NK-92 treated with Interleukin-12 subunit alpha and Interleukin-12 subunit beta, amount 100 ng/mL, for 24 hours (cell line): ENCODE measurements at places on chromosomes 4 and X.

DNA sequence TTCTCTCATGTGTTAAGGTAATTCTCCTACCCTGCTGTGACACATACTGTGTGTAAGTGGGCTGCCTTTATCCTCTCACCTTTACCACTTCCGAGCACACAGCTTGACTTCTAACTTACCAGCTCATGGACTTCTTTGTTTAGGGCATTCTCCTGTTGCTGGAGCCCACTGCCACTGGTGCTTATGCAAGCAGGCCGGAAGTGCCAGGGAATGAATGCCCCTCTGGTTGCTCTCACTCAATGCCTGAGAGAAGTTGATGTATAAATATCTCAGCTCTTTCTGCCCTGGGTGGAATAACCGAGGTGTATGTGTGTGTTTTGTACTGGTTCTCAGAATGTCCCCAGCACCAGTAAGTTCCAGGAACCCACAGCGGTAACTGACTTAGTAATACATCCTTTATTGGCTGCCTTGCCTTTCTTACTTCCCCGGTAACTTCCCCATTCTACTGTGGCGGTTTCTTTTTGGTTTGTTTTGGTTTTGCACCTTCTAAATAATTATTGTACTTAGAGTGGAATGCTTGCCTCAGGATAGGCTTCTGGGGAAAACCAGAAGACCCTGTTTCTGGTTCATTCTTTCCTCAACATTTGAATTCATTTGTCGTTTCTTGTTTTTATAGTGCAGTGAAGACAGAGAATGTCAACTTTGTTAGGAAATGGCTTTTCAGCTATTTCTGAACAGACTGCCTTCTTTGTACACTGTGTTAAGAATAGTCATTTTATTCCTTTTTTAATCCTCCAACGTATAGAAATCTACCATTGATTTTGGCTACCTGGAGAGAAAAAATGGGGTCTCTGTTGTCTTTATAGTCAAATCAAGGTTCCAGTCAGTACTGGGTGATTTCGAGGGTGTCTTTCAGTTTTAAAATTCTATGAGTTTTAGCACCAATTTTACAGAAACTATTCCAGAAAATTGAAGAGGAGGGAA, 45.4 kb downstream of the CXorf58 start:
- peak; percentile 50 for DNase-seq

GRCh38 chrX:106672527-106672926, 54.0 kb upstream of the RNF128 start:
- DNase-seq = no peak

- DNase-seq = no peak
Observed at GRCh38 chr4:117455088-117455487, 369.7 kb upstream of the TRAM1L1 start.

- DNase-seq = no peak
Observed at GRCh38 chr4:3516836-3517730, 15.1 kb downstream of the LRPAP1 start.

GRCh38 chr4:156941940-156942548, 29.6 kb downstream of the PDGFC start:
- no peak for DNase-seq

DNA sequence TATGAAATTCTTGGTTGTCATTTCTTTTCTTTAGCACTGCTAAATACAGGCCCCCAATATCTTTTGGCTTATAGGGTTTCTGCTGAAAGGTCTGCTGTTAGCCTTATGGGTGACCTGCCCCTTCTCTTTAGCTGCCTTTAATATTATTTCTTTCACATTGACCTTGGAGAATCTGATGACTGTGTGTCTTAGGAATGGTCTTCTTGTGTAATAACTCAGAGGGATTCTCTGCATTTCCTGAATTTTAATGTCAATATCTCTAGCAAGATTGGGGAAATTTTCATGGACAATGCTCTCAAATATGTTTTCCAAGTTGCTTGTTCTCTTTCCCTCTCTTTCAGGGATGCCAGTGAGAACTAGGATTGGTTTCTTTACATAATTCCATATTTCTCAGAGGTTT, 292.4 kb downstream of the SLC7A11 start:
- no peak for DNase-seq

DNA sequence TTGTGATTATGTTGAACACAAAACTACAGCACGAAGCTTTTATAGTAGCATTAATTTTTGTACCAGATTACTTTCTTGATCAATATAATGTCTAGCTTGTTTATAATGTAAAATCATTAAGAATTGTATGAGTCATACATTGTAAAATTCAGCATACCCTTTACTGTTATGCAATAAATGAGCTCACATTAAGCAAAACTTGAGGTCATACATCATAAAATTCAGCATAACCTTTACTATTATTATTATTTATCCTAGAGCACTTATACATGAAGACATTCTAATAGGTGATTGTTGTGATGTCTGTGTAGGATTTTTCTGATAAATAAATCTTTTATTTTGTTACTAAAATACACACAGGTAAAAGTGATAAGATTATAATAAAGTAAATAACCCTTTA, 49.4 kb downstream of the DTHD1 start:
- no peak for DNase-seq

GRCh38 chr4:188986271-188986689, 847.0 kb downstream of the TRIML1 start:
- no peak for DNase-seq

DNA sequence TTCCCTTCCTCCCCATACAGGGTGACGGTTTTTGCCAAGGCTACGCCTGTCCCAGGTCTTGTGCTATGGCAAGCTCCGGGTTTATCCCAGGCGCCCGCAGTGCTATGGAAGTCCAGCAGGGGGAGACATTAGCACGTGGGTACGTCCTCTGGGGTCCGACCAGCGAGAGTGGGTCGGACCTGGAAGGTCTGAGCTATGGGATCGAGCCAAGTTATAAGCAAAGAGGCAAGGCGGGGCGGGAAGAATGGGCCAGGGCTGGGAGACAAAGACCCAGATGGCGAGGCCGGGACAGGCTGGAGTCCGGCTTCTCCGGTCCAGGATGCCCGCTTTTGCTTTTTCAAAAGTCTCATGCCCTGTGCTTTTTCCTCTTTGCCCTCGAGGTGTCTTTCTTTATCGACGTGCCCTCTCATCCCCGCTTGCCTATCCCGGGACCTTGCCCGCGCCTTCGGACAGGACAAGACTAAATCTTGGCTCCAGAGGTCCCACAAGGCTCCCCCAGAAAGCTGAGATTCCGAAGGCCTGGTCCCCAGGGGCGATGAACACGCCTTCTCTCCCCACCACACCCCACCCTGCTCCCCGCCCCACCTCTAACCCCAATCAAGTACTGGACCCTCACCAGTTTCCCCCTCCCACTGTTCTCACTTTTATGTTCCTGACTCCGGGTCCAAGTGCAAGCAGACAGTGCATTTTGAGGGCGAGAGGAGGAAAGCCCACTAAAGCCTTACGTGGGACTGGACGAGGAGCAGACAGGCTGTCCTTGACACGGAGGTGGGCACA, 785 bp upstream of the EFNB1 start:
- DNase-seq = peak; percentile 40

DNA sequence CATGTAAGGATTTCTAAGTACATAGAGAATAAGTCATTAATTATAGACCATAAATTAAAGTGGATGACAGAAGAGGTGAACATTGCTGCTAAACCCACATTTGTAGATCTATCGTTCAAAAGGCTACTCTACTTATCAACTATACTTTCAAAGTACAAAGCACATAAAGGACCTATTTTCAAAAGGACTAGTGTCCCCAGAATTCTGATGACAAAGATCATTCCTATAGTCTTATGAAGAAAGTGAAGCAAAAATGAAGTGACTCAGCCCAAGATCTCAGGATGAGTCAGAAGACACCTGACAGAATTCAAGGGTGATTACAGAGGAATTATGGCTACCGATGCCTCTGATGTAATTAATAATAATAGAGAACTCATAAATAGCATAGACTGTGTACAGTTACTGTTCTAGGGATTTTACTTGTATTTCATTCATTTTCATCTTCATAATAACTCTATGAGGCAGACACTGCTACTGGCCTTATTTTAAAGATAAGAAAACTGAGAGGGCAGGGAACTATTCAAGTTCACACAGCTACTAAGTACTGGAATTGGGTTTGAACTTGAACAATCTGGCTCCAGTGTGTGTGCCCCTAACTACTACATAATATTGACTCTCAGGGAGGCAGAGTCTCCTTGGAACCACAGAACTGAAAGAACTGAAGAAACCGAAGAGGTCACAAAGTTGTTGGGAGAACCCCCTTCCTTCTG, 17.1 kb downstream of the USP46 start:
- DNase-seq = no peak

DNA sequence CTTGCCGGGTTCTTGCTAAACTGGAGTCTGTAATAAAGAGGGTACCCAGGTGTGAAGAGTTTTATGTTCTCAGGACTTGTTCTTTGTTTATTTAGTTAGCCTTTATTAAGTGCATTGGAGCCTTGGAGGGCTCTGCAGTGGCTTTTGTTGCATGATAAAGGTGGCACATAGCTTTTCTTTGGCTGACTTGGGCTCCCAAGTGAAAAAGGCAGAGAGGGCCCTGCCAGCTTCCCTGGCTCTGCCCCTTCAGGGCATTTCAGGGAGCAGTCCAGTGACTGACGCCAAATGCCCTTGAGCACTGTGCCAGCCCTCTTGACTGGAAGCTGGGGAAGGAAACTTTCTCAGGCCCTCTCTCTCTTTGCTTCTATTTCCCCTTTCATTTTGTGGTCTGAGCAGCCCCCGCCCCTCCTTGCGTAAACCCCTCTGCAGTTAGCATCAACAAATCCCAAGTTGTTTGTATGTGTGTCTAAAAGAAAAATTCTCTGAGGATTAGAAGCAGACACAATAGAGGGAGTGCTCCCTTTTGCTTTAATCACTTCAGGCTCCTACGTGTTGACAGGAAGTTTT, 152.2 kb downstream of the NHS start:
- DNase-seq = no peak

DNA sequence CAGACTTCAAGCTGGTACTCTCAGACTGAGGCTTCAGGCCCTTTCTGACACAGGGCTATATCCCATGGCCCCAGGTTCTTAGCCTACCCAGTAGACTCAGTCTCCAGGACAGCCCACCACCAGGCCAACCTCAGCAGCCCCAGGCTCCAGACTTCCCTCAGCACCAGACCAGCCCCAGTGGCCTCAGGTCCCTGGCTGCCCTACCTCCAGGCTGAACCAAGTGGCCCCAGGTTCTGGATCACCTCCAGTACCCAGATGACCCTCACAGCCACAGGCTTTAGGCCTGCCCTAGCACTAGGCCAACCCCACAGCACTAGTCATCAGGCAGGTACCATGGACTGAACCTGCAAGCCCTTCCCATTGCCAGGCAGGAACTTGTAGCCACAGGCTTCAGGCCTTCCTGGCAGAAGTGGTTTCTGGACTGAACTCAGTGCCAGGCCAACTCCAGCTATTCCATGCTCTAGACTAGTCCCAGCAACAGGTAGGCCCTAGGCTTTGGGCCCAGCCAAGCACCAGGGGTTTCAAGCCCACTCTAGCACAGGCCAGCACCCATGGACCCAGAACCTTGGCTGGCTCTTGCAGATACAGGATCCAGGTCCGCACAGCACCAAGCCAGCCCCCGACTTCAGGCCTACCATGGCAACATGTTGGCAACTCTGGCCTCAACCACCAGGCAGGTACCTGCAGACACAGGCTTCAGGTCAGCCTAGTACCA, 45.7 kb upstream of the MAGED4 start:
- DNase-seq = no peak

DNA sequence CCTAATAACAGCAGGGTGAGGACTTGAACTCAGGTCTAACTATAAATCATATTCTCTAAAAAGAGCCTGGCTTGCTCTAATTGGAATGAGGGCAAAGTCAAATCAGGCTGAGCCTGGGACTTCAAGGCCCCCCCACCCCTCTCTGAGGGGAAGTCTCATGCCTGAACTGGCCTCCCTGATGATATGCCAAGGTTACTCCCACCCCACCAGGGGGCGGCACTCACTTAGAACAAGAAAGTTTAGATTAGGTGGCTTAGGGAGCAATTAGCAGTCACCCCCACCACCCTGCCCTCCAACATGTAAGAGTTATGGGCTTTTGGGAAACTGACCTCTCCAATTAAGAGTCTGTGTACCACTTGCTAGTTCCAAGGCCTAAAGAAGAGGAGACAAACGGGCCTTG, 2.7 kb downstream of the FOXO4 start:
- DNase-seq = peak; percentile 65

GRCh38 chr4:185582651-185583400, 47.5 kb upstream of the PDLIM3 start:
- DNase-seq = no peak

DNA sequence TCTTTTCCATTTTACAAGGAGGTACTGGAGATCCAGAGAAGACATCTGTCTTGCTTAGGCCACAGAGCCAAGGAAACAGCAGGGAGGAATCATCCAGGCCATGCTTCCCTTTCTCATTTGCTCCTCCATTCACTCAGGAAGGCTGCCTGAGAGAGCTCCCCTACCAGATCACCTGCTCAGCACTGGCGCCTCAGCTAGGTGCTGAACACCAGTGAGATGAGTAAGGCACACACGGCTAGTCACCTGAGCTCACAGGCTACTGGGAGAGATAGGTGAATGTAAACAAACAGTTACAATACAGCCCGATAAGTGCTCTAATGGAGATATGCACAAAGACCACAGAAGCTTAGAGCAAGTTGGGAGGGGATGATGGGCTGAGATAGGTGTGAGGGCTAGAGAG, 149.8 kb upstream of the ARHGEF9 start:
- no peak for DNase-seq

DNA sequence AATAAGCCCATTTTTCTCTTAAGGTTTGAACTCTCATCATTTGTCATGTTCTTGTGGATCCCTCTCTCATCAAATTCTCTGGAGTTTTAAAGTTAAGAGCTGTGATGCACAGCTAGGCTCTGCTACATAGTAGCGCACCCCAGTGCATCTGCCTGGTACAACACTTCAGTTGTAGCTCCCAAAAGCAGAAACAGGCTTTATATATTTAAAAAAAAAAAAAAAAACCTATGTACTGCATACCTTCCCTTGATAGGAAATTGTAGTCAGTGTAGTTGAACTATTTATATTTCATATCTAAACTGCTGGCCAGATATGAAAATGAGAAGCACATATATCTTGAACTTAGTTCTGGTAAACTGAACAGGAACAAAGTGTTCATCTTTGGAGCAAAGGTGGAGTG, 131.4 kb downstream of the KLHL13 start:
- no peak for DNase-seq

DNA sequence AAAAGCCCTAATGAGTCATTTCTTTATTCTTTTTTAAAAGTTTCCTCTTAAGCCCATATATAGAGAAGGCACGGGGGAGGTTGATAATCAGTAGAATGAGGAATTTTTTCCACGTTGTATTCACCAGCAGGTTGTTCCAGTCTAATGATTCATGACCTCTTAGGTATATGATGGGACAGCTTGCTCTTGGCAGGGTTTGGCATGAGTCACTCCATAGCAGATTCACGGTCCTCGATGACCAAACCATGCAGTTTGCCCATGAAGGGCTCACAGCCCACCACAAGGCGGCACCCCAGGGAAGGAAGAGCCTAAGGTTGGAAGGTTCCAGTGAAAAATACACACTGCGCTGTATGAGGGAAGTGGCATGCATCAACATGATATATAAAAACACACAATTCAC, 623.8 kb upstream of the DIPK2B start:
- peak; percentile 27 for DNase-seq

GRCh38 chr4:44632089-44632488, 19.3 kb downstream of the YIPF7 start:
- no peak for DNase-seq
